ENCODE measurements at places on chromosomes 11 and 22.

DNA sequence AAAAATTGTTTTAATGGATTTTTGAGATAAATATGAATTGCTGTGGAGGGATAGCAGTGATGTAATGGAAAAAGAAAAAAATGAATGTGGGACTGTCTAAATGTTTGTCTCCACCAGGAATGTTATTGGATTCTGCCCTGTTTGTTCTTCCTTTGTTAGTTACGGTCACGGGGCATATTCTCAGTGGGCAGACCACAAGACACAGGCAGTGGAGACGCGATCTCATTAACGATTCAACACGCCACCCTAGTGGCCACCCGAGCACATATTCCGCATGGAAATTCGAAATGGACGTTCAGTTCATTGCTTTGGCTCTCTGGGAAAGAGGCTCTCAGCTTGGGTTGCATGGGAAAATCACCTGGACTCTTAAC is 151.8 kb upstream of the TTC12 start:
- no peak for DNase-seq

DNA sequence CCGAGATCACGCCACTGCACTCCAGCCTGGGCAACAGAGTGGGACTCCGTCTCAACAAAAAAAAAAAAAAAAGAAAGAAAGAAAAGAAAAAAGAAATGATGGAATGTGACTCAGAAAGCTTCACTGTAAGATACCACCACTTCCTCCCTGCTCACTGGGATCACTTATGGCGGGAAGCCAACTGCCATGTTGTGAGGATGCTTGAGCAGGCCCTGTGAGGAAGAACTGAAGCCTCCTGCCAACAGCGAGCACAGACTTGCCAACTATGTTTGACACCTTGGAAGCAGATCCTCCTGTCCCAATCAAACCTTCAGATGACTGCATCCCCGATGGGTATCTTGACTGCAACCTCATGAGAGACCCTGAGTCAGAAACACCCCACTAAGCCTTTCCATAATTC is 8.3 kb downstream of the SEC14L6 start:
- DNase-seq = no peak

GRCh38 chr22:19643448-19644313 is 70.6 kb upstream of the SEPTIN5 start:
- DNase-seq = peak; percentile 60

GRCh38 chr11:109425554-109425953 is 3.6 kb downstream of the C11orf87 start:
- DNase-seq = no peak

GRCh38 chr11:107999759-108000455 is 8.8 kb upstream of the CUL5 start:
- DNase-seq = peak; percentile 74

- DNase-seq = peak; percentile 47
Measured at GRCh38 chr22:21568347-21569075, 997 bp downstream of the UBE2L3 start.

- no peak for DNase-seq
Measured at GRCh38 chr22:32680277-32680676, 121.2 kb upstream of the TIMP3 start.

DNA sequence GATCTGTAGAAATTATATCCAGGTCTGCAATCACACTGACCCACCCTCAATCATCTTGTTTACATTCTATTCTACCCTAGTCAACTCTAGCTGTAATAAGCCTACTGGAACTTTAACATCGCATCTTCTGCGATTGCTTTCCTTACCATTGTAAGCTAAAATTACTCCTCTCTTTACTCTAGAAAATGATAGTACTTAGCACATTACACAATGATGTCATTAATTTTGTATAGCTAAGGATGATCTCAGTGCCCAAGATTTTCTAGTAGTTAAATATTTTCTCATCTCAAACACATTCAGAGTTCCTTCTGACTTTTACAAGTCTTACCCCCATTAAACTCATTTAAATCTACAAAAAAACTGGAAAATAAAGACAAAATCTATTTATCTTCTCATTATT is 39.6 kb upstream of the CTSC start:
- DNase-seq = no peak
